ENCODE measurements at places on chromosomes 16 and 17.
A peak's percentile ranks its signal among the peaks of the same experiment; 100 is the strongest.

DNA sequence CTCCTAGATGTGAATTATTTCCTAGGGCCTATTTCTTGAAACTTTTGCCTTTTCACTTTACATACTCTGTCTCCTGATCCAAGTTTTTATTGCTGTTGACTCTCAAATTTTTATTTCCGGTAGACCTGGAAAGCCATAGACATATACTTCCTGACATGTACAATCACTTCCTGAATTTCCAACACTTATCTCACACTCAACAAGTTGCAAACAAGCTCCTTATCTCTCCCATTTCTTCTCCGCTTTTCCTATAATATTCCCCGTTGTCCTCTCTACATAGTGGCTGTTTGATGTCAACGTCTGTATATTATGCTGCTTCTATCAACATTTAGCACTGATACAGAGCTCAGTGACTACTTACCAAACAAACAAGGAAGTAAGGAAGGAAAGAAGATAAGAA is 59.3 kb downstream of the IKZF3 start:
- no peak for DNase-seq

GRCh38 chr17:27475981-27476895 is 20.0 kb downstream of the KSR1 start:
- no peak for DNase-seq

GRCh38 chr16:21101631-21102420 is 48.8 kb downstream of the DNAH3 start:
- DNase-seq: no peak

- DNase-seq: no peak
Measured at GRCh38 chr17:49996121-49996494, 1.1 kb upstream of the DLX3 start.

GRCh38 chr16:77977339-77977738 is 45.0 kb upstream of the CLEC3A start:
- DNase-seq: peak; percentile 48

- no peak for DNase-seq
Measured at GRCh38 chr16:11557801-11558200, 28.9 kb downstream of the LITAF start.

- no peak for DNase-seq
Measured at GRCh38 chr16:35506898-35507194, 2047.4 kb downstream of the TP53TG3F start.

GRCh38 chr16:52757746-52758472 is 211.0 kb upstream of the TOX3 start:
- peak; percentile 36 for DNase-seq

DNA sequence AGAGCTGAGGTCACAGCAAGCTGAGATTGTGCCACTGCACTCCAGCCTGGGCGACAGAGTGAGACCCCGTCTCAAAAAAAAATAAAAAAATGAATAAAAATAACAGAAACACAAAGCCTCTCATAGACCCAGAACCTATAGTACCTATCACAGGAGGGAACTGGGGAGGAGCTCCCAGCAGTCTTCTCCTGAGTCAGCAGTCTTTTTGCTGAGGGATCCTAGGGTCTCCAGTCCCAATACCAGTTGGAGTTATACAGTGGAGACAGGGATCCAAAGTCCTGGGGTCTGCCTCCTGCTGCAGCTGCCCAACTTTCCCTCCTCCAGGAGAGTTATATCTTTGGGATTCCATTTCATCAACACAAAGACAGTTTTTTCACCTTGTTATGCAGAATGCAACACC is 3.7 kb upstream of the TMUB2 start:
- no peak for DNase-seq

GRCh38 chr16:445566-445965 is 20.1 kb downstream of the RAB11FIP3 start:
- DNase-seq: no peak

DNA sequence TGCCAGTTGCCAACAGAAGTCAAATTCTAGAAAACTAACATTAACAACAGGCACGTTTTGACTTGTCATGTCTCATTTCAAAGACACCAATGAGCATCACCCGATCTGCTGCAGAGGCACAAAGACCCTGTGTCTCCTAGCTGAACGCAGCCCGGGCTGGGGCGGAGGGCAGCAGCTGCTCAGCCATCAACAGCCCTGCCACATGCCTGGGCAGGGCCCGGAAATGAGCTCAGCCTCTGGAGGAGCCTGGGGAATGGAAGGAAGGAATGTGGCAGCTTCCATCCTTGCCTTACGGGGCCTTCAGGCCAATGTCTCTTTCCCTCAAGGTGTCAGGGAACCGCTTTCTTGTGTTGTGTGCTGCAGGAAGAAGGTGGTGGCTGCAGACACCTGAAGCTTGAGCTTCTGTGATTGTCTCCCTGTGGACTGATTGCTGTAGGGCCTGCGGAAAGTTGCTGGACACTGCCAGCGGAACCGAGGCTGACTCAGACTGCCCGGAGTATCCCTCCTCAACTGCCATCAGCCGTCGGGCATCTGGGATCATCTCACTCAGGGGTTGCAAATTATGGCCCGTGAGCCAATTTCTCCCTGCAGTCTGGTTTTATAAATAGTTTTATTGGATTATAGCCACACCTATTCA is 7.3 kb downstream of the CDH13 start:
- no peak for DNase-seq

- peak; percentile 42 for DNase-seq
Measured at GRCh38 chr17:41687828-41688640, 651 bp upstream of the EIF1 start.

DNA sequence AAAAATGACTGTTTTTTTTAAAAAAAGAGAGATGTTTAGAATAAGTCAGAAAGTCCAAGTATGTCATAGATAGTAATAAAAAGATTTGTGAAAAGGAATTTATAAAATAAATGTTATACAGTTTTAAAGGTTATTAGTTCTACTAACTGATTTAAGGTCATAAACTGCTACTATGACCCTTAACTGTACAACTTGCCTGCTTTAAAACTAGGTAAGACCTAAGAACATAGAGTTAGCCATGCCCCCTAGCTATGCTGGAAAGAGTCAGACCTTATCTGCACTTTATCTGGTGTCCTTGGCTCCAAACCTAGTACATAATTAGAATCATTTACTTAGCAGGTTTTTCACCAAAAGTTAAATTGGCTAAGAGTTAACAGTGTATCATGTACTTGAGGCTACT is 23.5 kb upstream of the SLC6A2 start:
- no peak for DNase-seq

- DNase-seq: no peak
Measured at GRCh38 chr16:72976438-72977064, 71.4 kb downstream of the ZFHX3 start.

- DNase-seq: no peak
Measured at GRCh38 chr16:84486551-84487235, 17.8 kb downstream of the MEAK7 start.

- DNase-seq: peak; percentile 83
Measured at GRCh38 chr17:2400474-2400866, 390 bp downstream of the MNT start.

GRCh38 chr16:635573-636205 is 416 bp downstream of the METTL26 start:
- no peak for DNase-seq

DNA sequence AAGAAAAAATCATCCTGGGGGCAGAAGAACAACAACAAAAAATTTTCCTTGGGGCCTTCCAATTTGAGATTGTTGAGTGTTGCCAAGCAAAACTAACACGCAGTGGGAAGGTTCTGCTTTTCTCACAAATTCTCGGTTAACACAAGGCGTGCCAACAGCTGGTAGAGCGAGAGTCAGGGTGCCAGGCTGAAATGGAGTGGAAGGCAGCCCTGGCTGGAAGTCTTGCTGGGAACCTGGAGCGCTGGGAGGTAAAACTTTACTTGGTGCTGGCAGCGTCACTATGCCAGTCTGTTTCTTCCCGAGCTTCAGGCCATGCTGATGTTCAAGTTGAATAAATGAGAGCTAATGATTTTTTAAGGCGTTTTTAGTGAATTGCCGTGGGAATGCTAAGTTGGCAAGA is 189.4 kb downstream of the WWOX start:
- DNase-seq: no peak

Measured in inflammatory macrophage (primary cell).